ENCODE measurements at places on chromosomes 4 and X.

DNA sequence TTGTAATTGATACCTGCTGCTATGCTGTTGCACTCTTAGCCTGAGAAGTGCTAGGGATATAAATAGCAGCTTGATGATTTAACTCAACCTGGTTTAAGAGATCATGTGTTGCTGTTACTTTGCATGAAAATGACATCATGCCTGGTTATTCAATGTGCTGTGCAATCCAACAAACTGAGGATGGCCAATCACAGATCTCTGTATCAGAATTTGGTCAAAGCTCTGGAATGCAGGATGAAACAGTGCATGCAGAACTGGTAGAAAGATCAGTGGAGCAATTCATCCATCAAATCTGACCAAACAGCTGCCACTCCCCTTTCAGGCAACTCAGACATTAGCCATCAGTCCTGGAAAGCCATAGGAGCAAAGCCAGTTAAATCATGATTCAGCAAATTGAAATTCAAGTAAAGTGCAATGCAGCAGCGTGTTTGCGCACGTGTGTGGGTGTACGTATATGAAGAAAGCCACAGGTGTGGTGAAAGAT lies 160.3 kb upstream of the RASGEF1B start:
- peak; percentile 9 for DNase-seq

- no peak for DNase-seq
Measured at GRCh38 chr4:32689518-32689917, 1969.3 kb downstream of the PCDH7 start.

- no peak for DNase-seq
Measured at GRCh38 chr4:168766604-168767316, 243.3 kb downstream of the CBR4 start.

- no peak for DNase-seq
Measured at GRCh38 chr4:76410636-76411035, 10.3 kb downstream of the CCDC158 start.

DNA sequence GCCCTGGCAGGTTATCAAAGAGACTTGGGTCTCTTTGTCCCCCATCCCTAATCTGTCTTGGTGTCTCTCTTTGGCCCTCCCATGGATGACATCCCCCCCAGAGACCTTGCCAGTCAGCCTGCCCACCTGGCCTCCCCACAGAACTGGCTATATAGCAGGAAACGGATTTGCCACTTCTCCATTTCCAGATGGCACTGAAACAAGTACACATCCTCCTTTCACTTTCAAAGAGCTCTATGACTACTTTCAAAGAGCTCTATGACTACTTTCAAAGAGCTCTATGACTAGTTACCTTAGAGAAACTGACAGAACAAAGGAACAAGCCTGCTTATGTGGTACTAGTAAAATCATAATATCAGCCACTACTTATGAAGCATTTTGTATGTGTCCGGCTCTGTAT lies 175.3 kb downstream of the MAML3 start:
- no peak for DNase-seq

DNA sequence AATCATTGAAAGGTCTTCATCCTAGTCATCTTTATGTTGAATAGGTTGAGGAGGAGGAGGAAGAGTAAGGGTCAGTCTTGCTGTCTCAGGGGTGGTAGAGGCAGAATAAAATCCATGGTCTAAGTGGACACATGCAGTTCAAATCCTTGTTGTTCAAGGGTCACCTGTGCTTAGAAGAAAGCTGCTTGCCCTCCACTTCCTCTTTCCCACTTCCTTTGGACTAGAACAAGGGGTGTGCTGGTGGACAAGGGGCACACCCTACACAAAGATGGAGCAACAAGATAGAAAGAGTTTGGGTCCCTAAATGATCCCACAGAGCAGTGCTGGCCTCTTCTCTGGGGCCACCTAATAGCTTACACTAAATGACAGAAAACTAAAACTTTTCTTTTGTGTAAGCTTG lies 47.9 kb downstream of the HSD17B13 start:
- no peak for DNase-seq

Data from K562 (cell line).